ENCODE measurements at places on chromosomes 13 and 19.
A peak's percentile ranks its signal among the peaks of the same experiment; 100 is the strongest.

DNA sequence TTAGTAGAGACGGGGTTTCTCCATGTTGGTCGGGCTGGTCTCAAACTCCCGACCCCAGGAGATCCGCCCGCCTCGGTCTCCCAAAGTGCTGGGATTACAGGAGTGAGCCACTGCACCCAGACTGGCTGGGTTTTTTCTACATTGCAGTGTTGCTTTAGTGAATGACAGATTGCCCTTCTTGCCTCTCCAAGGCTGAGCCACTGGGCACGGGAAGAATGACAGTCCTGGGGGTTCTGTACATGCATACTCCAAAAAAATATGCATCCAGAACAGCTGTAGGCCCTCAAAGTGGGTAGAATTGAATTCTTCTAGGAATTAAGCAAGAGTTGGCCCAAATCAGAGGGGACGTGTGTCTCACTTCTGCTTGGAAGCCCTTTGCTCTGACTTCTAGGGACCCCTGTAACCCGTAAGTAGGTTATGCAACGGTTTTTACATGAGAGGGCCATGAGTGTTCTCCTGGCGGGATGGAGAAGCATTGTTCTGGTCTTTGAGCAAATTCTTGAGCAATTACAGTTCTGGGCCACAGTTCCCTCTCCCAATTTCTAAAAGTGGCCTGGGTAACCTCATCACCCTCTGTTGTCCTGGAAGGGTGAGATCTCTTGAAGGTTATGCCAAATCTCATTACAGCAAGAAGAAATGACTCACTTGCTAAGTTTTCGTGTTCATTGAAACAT lies 3.6 kb downstream of the ACTN4 start:
- no peak for DNase-seq

DNA sequence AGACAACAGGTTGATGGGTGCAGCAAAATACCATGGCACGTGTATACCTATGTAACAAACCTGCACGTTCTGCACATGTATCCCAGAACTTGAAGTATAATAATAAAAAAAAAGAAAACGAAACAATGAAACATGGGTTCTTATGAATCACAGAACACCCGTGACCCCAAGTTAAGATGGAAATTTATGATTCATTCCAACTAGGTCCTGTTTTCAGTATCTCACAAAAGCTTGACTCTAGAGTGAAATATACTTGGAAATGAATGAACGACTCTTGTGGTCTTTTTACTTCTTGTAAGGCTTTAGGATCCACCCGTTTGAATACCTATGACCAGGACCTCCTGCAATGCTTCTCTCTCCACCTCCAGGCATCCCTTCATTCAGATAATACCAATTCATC lies 3.5 kb upstream of the LILRB4 start:
- DNase-seq = no peak

GRCh38 chr19:31340042-31341025 lies 8.9 kb downstream of the TSHZ3 start:
- peak; percentile 53 for DNase-seq

- DNase-seq = no peak
These were observed 265.1 kb upstream of the EDNRB start for GRCh38 chr13:78183732-78184131.

DNA sequence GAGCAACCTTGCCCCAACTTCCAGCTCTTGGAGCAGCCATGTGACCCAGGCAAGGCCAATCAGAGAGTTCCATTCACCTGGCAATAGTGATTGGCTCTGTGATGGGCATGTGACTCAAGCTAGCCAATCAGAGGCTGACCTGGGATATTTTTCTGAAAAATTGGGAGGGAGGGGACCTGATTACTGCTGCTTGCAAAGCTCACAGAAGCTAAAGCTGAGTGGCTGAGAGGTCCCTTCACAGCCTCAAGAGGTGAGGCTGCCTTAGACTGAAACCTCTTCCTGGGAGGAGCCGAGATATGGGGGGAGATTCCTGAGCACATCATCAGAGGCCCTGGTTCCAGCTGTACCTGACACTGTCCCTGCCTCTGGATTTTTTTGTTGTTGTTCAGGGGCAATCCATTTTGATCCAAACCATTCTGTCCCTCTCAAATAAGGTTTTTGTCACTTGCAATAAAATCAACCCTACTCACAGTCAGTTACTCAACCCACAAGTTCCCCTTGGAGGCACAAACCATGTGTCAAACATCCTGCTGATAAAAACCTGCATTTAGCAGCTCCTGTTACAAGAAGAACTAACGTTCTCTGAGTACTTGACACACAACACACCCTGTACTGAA lies 4.8 kb downstream of the CIB3 start:
- peak; percentile 76 for DNase-seq

DNA sequence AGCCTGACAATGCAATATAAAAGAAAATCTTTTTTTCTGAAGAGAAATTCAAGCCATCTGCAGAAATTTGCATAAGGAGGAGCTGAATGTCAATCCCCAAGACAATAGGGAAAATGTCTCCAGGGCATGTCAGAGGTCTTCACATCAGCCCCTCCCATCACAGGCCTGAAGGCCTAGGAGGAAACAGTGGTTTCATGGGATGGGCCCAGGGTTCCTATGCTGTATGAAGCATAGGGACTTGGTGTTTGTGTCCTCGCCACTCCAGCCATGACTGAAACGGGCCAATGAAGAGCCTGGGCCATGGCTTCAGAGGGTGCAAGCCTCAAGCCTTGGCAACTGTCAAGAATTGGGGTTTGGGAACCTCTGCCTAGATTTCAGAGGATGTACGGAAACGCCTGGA lies 883.5 kb downstream of the UQCRFS1 start:
- DNase-seq = no peak

DNA sequence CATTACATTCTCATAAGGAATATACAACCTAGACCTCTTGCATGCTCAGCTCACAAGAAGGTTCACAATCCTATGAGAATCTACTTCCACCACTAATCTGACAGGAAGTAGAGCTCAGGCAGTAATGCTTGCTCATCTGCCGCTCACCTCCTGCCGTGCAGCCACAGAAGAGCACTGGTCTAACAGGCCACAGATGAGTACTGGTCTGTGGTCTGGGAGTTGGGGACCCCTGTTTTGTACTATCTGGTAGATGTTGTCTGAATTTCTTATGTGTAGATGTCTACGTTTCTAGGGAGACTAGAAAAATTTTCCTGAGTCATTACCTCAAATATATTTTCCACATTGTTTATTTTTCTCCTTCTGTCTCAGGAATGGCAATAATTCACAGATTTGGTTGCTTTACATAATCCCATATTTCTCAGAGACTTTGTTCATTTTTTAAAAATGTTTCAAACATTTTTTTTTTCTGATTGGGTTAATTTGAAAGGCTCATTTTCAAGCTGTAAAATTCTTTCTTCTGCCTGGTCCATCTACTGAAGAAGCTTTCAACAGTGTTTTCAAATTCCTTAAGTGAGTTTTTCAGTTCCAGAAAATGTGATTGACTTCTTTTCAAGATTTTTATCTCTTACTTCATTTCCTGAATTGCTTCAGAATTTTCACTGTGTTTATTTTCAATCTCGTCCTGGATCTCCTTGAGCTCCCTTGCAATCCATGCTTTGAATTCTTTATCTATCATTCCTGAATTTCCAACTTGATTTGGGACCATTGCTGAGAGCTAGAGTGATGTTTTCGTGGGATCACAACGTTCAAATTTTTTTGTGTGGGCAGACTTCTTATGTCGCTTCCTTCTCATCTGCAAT lies 1322.2 kb downstream of the PCDH9 start:
- no peak for DNase-seq

DNA sequence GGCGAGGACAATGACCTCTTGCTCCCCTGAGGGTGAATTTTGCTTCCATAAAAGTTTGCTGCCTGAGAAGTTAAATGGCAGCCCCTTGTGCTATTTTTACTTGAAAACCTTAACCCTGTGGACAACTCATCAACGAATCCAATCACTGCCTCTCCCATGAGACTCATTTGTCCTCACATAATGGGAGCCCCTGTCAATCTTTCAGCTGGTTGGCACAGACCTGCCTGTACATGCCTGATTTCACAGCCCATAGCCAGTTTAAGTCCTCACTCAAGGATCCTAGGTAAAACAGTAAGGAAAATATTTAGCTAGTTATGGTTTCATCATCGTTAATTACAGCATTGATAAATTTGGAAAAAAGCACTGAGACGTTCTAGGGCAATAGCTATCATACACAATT lies 207.4 kb downstream of the NHLRC3 start:
- DNase-seq = no peak

DNA sequence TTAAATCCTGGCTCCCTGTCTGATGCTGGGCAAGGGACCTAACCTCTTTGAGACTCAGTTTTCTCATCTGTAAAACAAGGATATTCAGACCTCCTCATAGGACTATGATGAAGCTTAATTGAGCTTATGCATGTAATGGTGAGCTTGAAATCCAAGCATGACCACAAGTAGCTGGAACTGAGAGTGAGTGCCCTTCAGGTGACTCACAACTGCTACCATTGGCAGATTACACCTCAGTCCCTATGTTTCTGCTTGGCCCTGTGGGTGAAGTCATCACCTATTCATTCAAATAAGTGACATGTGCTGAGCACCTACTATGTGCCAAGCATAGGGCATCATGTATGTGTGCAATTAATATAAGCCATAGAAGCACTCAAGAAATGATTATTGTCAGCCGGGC lies 25.7 kb downstream of the NOVA2 start:
- no peak for DNase-seq

DNA sequence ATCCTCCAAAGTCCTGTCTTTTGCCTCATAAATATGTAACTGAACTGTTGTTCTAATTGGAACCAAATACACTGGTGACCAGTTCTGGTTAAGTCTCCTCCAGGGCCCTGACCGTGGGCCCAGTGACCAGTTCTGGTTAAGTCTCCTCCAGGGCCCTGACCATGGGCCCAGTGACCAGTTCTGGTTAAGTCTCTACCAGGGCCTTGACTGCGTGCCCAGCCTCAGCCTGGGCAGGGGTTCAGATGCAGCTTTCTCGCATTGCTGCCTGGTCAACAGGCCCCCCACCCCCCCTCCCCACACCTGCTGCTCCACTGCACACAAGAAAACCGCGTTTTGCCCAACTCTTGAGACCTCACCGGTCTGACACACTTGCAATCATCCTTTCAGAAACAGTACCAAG lies 3.8 kb upstream of the GRTP1 start:
- no peak for DNase-seq

- no peak for DNase-seq
These were observed 3.4 kb downstream of the CADM4 start for GRCh38 chr19:43636121-43636683.

- DNase-seq = no peak
These were observed 6.7 kb upstream of the PCDH17 start for GRCh38 chr13:57624565-57625435.

GRCh38 chr19:17327654-17328516 lies 6.8 kb downstream of the ANO8 start:
- DNase-seq = peak; percentile 50

GRCh38 chr19:17996826-17997316 lies 11.1 kb upstream of the ARRDC2 start:
- peak; percentile 76 for DNase-seq

GRCh38 chr19:17378271-17378670 lies 1.1 kb upstream of the PLVAP start:
- DNase-seq = no peak

- no peak for DNase-seq
These were observed 5.6 kb downstream of the SAFB start for GRCh38 chr19:5628461-5628860.

GRCh38 chr19:23771761-23772674 lies 13.3 kb upstream of the ZNF681 start:
- no peak for DNase-seq

- DNase-seq = no peak
These were observed 80.5 kb downstream of the COL4A2 start for GRCh38 chr13:110387451-110388107.

GRCh38 chr13:67821606-67822005 lies 591.5 kb upstream of the PCDH9 start:
- no peak for DNase-seq

- no peak for DNase-seq
These were observed 352.7 kb upstream of the SGCG start for GRCh38 chr13:22828081-22828480.

DNA sequence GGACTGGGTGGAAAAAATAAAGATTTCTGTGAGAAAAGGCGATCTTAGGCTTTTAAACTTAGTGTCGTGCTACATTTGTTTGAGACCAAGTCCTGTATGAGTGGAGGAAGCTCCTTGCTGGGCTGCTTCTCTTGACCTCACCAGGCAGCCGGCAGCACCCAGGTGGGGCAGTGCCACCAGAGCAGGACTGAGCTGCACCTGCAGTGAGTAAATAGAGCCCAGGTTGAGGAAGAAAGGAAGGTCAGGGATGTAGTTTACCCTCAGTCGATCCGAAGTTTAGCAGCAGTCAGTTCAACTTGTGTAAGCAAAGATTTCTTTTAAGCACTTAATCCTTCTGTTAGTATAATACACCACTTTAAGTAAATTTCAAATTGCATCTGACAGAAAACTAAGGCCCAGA lies 13.6 kb downstream of the HNRNPM start:
- DNase-seq = no peak

GRCh38 chr13:51502153-51502651 lies 49.4 kb upstream of the INTS6 start:
- no peak for DNase-seq

DNA sequence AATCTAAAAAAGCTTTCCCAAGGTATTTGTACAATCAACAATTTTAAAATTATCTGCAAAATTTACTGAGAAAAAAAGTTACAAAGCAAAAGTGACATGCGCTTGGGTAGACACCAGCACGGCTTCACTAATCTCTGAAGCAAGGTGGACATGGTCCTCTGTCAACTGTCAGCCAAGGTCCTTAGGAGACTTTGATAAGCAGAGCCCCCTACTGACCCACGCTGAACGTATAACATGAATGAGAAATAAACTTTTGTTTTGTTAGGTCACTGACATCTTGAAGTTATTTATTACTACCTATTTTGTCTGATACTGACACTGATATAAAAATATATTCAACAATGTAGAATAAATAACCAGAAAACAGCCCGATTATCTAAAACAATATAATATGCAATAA lies 100.7 kb upstream of the OBI1 start:
- DNase-seq = no peak

DNA sequence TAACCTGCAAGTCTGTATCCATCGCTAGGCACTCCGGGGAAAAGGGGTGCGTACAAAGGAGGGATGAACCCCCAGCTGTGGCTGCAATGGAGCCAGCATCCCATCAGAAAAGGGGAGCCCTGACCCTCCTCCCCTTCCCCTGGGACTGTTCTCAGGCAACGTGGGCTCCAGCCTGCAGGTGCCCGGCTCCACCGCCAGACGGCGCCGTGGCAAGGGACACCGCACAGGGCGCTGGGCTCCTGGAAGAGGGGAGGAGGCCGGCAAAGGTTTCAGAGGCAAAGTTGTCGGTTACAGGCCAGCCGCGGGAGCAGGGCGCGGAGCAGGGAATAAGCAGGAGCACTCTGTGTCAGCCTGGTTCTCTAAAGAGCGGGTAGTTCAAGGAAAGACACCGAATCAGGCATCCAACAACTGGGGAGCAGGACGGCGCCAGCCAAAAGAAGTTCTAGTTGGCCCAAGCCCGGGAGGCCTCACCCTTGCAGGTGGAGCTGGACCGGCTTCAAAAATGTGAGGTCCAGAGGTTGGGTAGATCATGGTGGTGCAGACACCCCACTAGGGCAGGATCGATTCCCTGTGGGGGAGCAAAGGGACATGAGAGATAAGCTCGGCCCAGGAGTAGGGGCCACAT lies 53.0 kb upstream of the ATP12A start:
- no peak for DNase-seq

Measured in T-helper 2 cell (primary cell).